ENCODE measurements at places on chromosomes 4 and X.

GRCh38 chr4:15738877-15739276 lies 36.0 kb downstream of the BST1 start:
- DNase-seq: peak; percentile 19

- DNase-seq: no peak
Measured at GRCh38 chr4:33512397-33512796, 2731.9 kb downstream of the ARAP2 start.

GRCh38 chr4:174835536-174835935 lies 6.5 kb upstream of the GLRA3 start:
- no peak for DNase-seq

GRCh38 chr4:125986307-125986706 lies 671.6 kb downstream of the FAT4 start:
- DNase-seq: no peak

GRCh38 chr4:101262683-101263082 lies 84.6 kb downstream of the PPP3CA start:
- DNase-seq: no peak

DNA sequence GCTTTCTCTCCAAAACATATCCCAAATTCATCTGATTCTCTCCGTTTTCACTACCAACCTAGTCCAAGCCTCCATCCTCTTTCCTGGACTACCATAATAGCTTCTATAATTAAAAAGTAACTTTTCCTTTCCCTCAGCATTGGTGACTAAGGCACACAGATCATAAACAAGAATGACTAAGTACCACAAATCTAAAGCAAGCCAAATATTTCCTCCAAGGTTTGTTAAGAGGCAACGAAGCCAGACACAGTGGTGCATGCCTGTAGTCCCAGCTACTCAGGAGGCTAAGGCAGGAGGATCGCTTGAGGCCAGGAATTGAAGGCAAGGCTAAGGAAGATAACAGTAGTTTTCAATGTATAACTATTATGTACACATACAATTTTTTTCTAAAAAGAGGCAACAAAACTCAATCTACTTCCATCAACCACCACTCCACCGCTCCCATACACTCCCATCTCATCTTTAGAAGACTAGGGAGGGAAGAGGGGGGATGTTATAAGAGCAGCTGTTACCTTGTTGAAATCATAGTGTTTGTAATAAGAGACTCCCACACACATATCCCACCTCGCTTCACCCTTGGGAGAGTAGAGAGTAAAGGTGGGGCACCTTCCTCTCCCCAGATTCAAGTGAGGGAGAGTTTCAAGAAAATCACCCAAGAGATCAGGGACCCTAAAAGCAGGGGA lies 4.2 kb upstream of the JCHAIN start:
- DNase-seq: no peak

- DNase-seq: no peak
Measured at GRCh38 chrX:39802354-39802753, 295.4 kb downstream of the BCOR start.

GRCh38 chr4:168059251-168059650 lies 33.1 kb upstream of the ANXA10 start:
- DNase-seq: no peak

- no peak for DNase-seq
Measured at GRCh38 chr4:113733685-113734084, 27.9 kb downstream of the CAMK2D start.

- DNase-seq: no peak
Measured at GRCh38 chr4:124862261-124862660, 149.7 kb upstream of the ANKRD50 start.

- no peak for DNase-seq
Measured at GRCh38 chr4:113248320-113248719, 198.9 kb downstream of the ANK2 start.

DNA sequence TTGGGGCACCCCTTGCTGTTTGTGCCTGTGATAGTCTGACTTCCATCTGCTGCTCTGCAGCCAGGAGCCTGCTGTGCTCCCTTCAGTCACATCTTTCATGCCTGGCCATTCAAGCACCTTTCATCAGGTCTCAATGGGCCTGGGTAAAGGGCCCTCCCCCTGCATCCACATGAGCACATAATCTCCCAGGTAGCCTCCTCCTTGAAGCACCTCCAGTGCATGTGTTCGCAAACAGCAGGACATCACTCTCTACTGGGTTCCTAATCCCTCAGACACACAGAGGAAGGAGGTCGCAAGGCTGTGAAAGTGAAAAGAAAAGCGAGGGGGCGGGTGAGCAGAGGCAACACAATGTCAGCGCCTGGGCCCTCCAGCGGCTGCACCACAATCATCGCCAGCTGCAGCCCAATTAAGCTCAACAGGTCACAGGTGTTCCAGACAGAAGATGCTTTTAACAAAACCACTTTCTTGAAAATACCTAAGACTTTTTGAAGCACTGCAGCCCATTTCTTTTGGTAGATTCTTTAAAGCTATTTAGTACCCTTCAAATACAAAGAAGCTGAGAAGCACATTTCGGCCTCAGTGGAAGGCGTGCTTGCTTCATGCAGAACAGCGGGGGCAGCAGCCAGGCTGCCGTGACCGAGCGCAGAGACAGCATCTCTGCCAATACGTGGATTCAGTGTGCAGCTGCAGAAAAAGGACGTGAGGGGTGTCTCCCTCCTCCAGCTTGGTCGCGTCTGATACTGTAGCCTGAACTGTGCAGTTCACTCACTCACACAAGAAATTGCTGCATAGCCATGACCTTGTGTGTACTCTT lies 92.2 kb upstream of the SPRY1 start:
- DNase-seq: no peak

DNA sequence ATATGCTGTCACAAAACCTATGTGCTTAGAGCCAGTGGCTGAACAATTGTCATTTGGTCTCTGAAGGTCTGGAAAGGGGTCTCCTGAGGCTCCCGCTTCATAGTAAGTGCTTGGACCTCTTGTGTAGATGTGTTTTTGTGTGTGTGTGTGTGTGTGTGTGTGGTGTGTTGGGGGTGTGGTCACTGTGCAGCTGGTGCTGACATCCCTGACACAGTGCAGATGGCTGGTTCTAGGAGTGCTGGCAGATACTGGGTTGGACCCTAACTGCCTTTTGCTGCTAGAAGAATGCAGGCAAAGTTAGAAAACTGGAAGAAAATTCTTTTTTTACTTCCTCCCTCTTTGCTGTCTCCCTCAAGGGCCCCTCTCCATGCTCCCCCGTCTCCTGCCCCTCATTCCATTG lies 1872.6 kb downstream of the ARAP2 start:
- no peak for DNase-seq

- DNase-seq: no peak
Measured at GRCh38 chr4:19375931-19376330, 875.8 kb upstream of the SLIT2 start.

DNA sequence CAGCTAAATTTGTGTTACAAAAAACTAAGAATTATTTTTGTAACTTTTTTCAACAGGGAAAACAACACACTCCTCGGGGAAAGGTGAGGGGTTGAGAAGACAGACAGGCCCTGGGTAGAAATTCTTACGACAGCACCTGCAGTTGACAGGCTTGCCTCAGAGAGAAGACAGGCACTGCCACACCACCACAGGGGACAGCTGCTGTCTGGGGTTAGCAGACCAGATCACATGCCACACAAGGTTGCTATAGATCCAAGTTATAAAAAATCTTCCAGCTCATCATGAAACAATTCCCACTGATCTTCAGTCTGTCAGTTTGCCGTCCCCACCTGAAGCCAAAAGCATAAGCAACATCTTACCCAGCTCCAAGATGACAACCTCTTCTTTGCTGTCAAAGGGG lies 143.2 kb upstream of the ZCCHC13 start:
- DNase-seq: no peak
